ENCODE measurements at places on chromosomes 7 and 10.

- no peak for DNase-seq
These were observed 1.2 kb downstream of the CYP2E1 start for GRCh38 chr10:133528296-133528844.

GRCh38 chr7:98238076-98238475 is 14.0 kb downstream of the TECPR1 start:
- no peak for DNase-seq

- no peak for DNase-seq
These were observed 648.1 kb downstream of the ANKRD7 start for GRCh38 chr7:118872568-118872967.

DNA sequence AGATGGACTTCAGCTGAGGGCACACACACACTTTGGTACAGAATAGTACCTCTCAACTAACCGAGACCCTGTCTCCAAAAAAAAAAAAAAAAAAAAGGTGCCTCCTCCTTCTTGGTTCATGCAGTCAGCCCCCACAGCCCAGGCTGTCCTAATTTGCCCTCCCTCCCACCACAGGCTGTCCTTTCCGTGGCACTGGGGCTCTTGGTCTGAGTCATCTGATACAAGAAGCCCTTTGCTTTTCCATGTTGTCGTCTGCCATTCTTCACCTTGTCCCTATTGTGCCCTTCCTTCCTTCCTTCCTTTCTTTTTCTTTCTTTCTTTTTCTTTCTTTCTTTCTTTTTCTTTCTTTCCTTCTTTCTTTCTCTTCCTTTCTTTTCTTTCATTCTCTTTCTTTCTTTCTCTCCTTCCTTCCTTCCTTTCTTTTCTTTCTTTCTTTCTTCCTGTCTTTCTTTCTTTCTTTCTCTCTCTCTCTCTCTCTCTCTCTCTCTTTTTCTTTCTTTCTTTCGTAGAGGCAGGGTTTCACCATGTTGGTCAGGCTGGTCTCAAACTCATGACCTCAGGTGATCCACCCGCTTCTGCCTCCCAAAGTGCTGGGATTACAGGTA is 96.0 kb upstream of the IKZF1 start:
- DNase-seq: no peak

- DNase-seq: no peak
These were observed 40.0 kb downstream of the GOLGA7B start for GRCh38 chr10:97889461-97890265.

- no peak for DNase-seq
These were observed 94.3 kb downstream of the CABCOCO1 start for GRCh38 chr10:61757001-61757400.

DNA sequence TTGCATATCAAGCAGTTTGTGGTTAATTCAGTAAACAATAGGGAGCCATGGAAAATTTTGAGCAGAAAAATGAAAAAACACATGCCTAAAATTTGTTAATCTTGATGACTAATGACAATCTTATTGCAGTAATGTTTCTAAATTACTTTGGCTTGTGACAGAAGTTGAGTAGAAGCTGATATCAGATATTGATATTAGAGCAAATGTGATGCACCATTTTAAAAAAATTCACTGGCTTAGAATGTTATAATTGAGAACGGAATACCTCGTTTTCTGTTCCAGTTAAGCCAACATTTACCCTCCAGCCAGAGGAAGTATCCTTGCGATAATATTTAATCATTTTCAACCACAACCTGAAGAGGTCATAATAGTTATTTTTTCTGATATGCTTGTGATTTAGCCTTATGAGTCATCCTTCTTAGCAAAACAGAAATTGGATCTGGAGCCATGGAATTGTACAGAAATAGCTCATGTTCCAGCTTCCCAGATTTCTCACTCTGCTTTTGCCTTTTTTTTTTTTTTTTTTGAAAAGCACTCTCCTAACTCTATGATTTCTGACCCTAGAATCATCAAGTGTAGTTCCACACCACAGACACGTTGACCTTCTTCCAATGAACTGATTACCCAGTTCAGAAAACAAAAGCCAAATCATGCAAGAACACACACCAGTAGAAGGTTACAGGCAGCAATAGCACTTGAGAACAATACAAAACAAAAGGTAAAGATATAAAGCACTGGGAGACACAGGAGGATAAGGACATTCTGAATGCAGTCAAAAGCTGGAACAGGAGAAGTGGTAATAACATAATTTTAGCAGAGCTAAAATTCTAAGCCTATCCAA is 96.8 kb upstream of the PHYHIPL start:
- no peak for DNase-seq

DNA sequence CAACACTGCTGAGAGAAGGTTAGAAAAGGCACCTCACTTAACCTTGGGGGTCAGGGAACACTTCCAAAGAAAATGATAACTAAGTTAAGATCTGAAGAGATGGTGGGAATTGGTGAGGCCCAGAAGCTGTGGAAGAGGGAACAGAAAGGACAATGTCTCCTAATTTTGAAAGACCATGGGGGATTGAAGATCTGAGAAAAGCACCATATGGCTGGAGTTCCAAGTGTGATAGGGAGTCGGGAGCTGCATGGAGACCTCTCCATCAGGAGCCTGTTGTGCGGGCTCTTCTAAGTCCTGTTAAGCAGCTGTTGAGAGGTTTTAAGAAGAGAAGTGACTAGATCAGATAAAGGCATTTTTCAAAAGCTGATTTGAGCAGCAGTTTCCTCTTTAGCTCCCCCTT is 254.3 kb downstream of the CDK14 start:
- DNase-seq: no peak

DNA sequence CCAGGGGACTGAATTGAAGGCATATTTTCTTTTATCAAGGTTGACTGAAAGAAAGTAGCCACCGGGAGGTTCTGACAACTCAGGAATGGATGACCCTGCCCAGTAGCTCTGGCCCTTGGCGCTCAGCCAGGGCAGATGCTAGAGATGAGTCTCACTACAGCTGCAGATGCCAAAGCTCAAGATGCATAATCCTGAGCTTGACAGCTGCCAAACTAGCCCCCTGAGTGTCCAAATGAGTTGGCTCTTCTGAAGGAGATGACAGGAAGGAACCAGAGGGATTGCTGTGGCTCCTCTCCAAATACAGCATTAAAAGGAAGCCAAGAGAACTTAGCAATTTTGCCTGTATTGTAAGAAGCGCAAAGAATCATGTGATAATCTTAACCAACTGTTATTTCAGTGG is 78.4 kb downstream of the NXPH1 start:
- no peak for DNase-seq

DNA sequence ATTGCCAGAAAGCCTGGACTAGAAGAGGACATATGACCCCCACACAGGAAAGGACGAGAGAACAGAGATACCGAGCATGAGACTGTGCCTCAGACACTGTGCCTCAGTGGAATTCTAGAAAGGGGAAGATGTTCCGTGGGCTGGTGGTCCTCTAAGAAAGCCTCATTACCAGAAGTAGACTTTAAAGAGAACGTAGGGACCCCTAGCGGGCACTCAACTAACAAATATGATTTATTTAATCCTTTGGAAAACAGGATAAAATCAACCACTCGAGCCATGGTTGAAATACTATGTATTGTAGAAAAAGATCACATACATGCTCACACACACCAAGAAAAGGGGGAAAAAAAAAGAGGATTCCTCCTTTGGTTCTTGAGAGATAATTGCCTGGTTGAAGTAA is 701.2 kb upstream of the SORCS1 start:
- DNase-seq: no peak

DNA sequence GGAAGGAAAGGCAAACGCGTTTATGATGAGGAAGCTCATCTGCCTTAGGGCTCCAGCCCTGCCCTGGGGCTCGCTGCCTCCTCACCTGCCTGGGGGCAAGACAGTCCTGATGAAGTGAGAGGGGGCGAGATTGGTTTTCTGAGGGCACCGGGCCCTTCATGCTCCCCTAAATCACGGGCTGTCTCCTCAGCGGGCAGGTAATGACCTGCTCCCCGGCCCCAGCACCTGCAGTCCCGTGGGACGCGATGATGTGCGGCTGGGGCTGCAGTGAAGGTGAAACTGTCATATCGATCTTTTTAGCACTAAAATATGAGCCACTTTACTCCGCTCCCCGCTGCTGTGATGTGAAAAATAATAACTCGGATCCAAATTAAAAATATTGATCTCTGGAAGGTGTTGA is 120.2 kb downstream of the INPP5A start:
- no peak for DNase-seq

DNA sequence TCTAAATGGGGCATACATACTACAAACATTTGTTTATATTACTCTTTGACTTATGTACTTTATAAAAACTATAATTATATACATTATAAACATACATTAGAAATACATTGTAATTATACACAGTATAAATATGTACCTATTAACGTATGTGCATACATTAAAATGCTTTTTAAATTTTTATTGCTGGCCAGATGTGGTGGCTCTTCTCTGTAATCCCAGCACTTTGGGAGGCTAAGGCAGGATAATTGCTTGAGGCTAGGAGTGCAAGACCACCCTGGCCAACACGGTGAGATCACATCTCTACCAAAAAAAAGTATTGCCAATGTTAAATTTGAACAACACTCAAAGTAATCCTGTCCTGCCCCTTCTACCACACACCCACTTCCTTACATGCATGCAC is 1037.0 kb downstream of the GRM8 start:
- no peak for DNase-seq

GRCh38 chr7:7582596-7582995 is 15.9 kb downstream of the MIOS start:
- no peak for DNase-seq

DNA sequence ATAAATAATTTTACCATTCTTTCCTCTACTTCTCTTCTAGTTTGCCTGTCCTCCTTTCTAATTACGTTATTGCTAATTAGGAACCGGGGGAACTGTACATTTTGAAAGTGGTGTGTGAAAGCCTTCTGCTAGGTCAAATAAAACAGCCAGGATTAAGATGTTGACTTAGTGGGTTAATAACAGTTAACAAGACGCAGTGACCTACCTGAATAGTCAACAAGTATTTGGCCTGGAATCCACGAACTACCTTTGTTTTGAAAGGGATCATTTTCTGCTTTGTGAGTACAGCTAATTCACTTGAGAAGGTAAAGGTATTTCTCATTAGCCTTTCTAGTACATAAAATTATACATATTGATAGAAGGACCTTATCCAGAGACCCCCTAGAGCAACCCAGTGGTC is 139.9 kb downstream of the COL28A1 start:
- DNase-seq: no peak

All from B cell (primary cell).